ENCODE measurements at places on chromosomes 4 and X.

DNA sequence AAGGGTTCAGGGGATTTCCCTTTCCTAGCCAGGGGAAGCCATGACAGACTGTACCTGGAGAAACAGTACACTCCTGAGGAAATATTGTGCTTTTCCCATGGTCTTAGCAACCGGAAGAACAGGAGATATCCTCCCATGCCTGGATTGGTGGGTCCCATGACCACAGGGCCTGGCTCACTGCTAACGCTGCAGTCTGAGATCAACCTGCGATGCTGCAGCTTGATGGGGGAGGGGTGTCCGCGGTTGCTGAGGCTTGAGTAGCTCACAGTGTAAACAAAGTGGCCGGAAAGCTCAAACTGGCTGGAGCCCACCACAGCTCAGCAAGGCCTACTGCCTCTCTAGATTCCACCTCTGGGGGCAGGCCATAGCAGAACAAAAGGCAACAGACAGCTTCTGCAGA lies 819.5 kb downstream of the TECRL start:
- no peak for DNase-seq

GRCh38 chr4:78601013-78601412 lies 49.4 kb downstream of the ANXA3 start:
- DNase-seq, result peak; percentile 32

DNA sequence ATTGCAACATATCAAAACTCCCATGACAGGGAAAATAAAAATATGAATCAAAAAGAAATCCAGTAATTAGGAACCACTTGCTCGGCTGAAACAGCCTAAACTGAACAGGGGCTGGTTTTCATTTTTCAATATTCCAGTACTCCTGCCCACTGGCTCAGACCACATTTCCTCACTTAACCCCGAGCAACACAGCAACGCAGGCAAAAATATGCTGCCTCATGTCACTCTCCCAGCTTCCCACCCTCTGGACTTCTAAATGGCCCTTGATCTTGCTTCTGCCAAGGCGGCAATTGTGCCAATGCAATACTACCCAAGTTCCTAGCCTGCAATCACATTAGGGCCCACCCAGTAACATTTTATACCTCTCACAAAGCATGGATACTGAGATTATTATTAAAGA lies 30.6 kb downstream of the USP46 start:
- no peak for DNase-seq

DNA sequence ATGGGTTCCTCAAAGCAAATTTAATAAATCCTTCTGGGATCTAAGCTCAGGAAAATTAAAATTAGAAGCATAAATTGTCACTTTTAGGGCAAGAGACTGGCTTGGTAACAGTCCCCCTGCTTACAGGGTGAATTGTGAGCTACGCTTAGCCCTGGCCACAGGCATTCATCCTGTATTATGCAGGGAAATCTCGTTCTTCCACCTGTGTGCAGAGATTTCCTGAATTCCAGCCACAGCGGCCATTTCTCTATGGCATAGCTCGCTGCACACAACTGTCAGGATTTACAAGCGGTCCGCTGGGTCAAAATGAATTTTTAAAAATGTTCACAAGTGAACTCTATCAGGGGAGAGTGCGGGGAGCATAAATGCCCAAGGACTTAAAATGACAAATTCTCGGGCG lies 111.9 kb downstream of the DCTD start:
- no peak for DNase-seq

DNA sequence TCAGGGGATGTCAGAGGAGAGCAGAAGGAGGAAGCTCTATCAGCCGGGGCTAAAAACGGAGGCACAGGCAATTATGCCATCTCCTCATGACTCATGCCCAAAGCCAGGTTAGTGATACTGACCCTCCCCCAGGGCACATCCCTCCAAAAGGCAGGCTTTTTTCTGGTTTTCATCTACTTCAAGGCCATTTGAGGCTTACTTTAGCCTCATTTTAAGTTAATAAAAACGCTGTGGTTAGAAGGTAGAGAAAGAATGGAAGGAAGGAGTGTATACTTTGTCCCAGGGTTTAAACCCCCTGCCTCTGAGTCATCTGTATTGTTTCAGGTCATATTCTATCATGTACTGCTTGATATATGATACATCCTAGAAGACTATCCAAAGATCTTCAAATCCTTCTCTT lies 89.7 kb upstream of the NDP start:
- DNase-seq, result no peak

GRCh38 chr4:5192678-5193077 lies 141.4 kb downstream of the STK32B start:
- no peak for DNase-seq
